EH (cell line): ENCODE measurements at places on chromosomes 6 and 20.

GRCh38 chr20:63883201-63883593 lies 11.7 kb upstream of the DNAJC5 start:
- DNase-seq, result no peak

DNA sequence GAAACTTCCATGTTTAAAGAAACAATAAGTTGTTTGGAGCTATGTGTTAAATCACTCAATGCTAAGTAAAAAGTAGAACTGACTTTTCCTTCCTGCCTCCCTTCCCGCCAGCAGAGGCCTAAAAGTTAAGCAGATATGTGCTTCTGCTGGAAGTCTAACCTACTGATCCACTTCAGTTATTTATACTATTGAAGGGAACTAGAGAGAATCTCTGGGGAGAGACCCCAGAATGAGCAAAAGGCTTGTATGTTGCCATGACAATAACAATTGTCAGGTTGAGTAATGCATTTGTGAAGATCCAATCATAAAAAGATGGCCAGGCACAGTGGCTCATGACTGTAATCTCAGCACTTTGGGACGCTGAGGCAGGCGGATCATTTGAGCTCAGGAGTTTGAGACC lies 24.7 kb downstream of the MGME1 start:
- no peak for DNase-seq

DNA sequence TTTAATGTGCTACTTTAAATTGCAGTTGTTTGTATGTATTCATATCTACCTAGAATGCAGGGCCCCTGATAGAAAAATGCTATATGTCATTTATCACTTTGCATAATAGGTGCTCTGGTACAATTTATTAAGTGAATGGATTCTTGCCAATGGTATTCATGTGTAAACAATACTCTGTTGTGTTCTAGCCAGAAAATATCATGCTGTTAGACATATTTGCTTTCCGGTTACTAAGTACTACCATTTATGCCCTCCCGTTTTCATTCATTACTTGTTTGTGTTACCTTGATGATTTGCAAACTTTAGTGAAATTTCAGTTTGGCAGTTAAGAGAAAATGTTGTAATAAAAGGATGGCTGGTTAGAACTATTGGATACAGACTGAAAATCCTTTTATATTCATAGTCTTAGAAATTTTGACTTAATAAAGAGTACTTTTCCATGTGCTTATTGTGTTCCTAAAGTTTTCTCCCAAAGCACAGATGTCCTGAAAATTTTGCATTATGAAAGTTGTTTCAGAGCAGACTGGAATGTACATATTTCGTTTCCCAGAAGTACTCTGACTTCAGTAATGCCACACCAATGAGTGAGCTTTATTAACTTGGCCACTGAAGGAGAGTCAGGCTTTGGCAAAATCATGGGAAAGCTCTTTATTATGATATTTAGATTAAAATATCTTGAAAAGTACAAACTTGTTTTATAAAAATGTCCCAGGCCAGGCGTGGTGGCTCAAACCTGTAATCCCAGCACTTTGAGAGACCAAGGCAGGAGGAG lies 31.5 kb downstream of the RPF2 start:
- DNase-seq, result peak; percentile 12

DNA sequence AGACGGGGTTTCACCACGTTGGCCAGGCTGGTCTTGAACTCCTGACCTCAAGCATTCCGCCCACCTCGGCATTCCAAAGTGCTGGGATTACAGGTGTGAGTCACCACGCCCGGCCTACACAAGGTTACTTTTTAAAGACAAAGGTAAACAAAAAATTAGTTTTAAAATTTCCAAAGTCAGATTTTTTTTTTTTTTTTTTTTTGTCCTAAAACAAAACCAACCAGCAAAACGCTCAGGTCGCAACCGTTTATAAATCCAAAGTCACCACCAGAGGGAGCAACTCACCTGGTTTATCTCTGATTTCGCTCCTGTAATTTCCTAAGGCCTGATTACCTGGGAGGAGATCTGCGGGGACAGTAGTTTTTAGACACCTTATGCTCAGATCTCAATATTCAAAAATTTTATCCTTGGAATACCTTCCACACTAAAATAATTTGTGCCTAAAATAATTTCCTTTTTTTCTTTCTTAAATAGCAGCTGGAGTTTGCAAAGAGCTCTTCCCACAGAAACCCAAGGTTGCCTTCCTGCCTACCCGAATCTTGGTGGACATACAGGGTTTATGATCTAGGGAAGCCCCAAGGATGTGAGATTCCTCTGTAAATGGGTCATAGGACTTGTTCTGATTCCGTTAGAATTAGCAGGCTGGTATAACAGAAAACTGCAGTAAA lies 19.8 kb upstream of the TREM1 start:
- DNase-seq, result peak; percentile 46

- peak; percentile 56 for DNase-seq
These were observed 1.6 kb upstream of the SERPINB1 start for GRCh38 chr6:2843138-2843740.

- peak; percentile 17 for DNase-seq
These were observed 24.1 kb upstream of the SULF2 start for GRCh38 chr20:47809161-47809960.

DNA sequence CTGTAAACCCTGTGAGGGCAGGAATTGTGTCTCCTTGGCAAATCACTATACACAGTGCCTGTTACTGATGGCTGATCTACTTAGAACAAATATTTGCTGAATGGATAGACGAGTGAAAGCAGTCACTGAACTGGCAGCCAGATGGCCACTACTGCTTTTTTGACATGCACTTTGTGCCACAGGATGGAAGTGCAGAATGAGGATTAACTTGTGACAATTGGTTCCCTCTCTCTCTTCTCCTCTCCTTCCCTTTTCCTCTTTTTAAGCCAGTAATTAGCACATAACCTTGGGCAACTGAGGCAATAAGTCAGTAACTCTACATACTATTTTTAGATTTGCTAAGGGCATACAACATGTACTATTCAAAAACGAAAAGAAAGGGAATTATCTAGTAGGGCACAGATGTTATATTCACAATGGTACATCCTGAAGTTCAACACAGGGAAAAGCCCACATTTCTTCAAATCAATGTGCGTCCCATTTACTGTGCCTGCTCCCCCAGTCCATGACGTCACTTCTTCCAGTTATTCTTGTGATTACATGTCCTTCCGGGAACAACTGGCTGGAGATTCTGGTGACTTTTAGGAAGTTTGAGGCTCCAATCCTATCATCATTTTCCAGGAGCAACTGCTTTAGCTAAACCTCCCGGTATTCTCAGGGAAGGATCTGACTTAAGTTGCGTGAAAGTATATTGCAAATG lies 17.0 kb upstream of the RPS6KA2 start:
- no peak for DNase-seq

- no peak for DNase-seq
These were observed 152.3 kb downstream of the ZDHHC14 start for GRCh38 chr6:157533048-157533871.

DNA sequence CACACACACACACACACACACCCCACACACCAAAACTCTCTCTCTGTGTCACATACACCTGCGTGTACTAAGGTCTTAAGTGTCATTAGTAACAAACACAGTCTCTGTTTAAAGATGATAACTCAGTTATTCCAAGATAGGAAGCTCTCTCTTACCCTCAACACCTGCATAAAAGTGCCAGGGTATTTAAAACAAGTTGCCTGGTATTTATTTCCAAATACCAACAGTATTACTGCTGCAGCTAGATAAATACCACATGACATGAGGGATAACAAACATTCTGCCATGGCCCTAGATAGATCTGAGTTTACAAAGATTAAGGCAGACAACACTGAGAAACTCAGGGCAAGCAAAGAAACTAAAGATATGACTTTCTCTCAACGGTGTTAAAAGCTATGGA lies 118.5 kb downstream of the SIM1 start:
- DNase-seq, result peak; percentile 60

- DNase-seq, result peak; percentile 91
These were observed 99.5 kb downstream of the CD83 start for GRCh38 chr6:14216946-14217684.

DNA sequence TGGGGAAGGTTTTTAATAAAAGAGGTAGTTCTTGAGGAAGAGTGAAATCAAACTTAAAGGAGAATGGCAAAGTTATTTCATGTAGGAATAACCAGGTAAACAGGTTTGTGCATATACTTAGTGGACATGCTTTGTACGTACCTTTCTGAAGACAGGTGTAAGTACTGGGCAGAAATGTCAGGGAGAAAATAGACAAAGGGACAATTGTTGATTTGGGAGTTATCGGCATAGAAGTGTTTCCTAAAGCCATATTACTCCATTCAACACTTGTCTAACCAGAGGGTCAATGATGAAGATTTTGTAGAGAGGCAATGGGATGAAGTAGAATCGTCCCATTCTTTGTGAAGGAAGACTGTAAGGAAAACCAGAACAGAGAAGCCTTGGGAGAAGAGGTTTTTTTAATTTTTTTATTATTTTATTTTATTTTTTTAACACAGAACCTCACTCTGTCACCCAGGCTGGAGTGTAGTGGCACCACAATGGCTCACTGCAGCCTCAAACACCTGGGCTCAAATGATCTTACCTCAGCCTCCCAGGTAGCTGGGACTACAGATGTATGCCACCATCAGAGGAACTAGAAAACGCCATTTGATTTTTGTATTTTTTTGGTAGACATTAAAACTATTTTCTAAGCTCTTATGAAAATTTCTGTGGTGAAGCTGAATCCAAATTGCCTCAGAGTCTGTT lies 18.0 kb downstream of the SMAP1 start:
- no peak for DNase-seq

GRCh38 chr6:152979116-152979515 lies 3.7 kb downstream of the FBXO5 start:
- DNase-seq, result no peak

DNA sequence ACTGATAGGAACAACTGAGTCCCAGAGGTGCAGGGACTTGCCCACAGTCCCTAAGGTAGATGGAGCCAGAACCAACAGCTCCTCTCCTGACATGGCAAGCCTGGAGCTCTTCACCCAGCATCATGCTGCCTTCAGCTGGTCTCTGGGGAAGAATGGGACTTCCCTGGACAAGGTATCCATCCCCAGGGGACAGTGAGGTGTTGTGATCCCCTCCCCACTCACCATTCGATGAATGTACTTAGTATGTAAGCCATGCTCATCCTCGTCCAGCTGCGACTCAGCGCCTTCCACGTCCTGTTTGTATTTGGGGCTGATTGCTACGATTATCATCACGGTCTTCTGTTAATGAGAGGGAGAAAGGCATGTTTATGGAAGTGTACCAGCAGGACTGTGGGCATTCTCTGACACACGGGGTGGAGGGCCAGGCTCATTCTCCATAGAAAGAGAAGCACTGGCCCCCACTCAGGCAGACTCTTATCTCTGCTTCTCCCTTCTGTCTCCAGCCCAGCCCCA lies 39.4 kb downstream of the TRAF3IP2 start:
- peak; percentile 54 for DNase-seq

DNA sequence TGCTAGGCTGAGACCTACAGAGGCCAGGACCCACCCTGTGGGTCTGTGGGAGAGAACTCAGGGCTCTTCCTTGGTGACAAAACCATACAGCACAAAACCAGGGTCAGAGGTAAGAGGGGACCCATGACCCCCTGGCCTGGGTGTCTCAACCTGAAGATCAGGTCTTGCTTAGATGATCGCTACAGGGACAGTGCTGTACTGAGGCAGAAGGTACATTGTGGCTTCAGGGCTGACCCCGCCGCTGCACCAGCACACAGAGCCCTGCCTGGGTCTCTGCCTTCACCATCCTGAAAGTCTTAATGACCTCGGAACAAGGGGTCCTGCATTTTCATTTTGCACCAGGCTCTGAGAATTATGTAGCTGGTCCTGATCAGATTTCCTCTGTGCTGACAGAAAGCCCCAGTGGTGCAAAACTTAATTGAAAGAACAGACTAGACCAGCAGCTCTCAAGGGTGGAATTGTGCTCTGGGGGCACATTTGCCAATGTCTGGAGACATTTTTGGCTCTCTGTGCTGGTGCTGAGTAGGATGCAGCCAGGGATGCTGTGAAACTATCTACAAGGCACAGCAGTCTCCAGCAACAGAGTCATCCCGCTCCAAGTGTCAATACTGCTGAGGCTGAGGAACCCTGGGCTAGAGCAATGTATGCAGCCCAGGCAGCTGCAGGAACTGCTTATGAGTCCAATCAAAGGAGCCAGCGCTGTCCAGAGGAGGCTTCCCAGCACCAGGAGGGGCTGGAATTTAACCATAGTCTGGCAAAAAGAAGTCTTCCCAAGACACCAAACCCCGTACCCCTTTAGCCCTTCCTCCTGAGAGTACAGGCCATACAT lies 254.9 kb downstream of the ERMARD start:
- no peak for DNase-seq

DNA sequence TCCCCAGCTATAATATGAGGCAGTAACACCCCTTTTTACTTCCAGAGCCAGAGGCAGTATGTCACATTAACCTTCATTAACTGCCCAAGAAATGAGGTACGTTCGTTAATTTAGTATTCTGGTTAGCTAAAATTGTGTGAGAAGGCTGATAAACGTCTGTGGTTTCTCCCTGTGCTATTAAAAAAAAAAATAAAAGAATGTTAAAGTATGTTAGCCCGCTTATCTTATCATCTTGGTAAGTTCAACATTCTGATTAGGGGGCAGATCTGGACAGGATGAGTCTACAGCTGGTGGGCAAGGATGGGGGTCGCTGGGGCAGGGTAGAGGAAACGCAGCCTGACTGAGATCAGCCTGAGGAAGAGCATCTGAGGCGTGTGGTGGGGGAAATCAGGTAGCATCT lies 154.0 kb downstream of the PRL start:
- DNase-seq, result no peak

- DNase-seq, result no peak
These were observed 144.0 kb upstream of the TBX18 start for GRCh38 chr6:84908304-84908904.

- peak; percentile 45 for DNase-seq
These were observed 24.5 kb downstream of the ADAT2 start for GRCh38 chr6:143426026-143426425.

DNA sequence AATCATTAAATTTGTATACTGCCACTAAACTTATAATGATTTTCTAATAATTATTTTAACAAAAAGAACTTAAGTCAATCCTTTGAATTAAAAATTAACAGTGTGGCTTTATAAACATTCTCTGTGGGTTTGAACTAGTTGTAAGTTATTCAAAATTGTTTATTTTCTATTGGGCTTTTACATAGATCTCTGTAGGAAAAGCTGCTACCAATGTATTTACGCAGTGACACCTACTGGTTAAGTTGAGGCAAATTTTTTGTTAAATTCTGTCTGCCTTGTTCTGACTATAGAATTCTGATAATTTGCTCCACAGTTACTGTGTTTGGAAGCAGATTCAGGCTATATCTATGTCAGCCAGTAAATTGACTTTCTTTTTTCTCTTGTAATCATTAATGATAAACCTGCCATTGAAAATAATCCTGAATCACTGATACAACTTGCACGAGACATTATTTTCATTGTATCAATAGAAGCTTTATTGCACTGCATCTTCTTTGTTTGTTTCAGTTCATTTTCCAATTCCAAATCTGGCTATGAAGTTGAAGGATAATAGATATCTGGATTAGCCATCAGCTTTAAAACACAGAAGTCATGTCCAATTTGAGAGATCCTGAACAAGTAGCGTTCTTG lies 66.0 kb upstream of the UTRN start:
- peak; percentile 65 for DNase-seq

DNA sequence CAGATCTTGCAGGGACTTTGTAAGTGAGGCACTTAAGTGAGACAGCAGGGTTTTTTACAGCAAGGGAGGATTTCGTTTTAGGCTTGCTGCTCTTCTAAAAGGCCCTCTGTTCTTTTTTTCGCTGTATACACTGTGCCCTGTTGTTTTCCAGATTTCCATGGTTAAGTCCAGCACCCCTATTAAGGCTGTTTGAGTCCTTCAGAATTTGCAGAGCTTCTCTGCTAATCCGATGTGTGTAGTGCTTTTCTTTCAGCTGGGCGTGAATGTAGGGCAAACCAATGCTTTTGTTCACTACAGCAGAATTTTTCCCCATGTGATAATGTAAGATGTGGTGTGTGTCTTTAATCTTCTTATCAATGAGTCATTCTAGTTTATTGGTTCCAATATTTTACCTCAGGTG lies 200.5 kb upstream of the RREB1 start:
- no peak for DNase-seq
